Type B pancreatic cell (in vitro differentiated cells): ENCODE measurements at places on chromosomes 12 and 14. TPM values are rescaled to one million over a fixed set of nuclear protein-coding genes. Genes with fewer than 3 reads are reported as not detected.

A2M gene
- total RNA-seq, result 4.9 and 84.9 TPM in 2 replicates

COCH gene
- 5.9 and 8.5 TPM in 2 replicates for total RNA-seq

ANKRD33 gene
- total RNA-seq, result 0.51 and 0.62 TPM in 2 replicates

SSTR1 gene
- total RNA-seq, result 11.0 and 31.8 TPM in 2 replicates

PZP gene
- total RNA-seq, result 0.07 and 0.12 TPM in 2 replicates

RNASE3 gene
- total RNA-seq, result not detected in 2 replicates

STON2 gene
- total RNA-seq, result 40.4 and 105 TPM in 2 replicates

PUS1 gene
- total RNA-seq, result 32.2 and 38.1 TPM in 2 replicates

FUT8 gene
- 50.9 and 67.4 TPM in 2 replicates for total RNA-seq

ARG2 gene
- total RNA-seq, result 11.5 and 18.2 TPM in 2 replicates

CRIP1 gene
- 5.1 and 15.4 TPM in 2 replicates for total RNA-seq
